ENCODE measurements at places on chromosomes 6 and 20.

DNA sequence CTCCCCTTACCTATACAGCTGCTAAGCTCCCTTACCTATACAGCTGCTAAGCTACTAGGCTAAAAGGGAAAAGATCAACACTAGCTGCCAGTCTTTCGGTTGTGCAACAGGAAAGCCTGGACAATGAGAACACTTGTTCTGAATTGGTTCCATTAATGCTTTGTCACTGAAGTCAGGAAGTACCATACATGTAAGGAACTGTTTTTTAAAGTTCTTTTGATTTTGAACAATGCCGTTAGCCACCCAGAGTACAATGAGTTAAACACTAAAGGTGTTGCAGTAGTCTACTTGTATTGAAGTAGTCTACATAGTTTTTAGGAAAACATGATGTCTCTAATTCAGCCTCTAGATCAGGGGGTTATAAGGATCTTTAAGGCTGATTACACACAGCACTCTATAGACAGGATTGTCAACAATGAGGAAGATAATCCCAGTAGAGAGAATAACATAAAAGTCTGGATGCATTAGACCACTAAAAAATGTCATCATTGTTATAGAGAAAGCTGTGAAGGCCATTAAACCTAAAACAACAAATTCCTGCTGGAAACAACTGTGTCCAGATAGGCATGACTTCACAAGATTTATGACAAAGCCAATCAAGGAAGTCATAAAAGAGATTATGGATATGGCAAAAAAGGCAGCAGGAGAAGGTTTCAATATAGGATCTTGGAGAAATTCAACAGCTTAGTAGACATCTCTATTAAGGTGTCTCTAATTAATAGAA is 306.3 kb downstream of the PHF3 start:
- no peak for DNase-seq

DNA sequence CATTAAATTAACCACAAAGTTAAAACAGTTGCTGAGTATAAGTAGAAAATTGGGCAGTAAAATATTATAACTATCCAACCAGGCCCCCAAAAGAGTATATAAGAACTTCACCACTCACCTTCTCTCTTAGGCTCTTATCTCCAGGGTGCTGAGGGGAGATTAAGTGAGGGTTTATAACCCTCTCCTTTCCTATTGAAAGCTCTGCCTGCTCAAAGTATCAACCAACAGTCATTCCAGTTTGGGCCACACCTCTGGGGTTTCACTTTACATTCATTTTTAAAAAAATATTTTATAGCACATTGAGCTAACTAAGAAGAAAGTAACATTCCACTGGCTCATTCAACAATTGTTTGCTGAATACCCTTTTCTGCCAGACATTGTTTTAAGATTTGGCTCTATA is 22.1 kb downstream of the GSTA4 start:
- no peak for DNase-seq

DNA sequence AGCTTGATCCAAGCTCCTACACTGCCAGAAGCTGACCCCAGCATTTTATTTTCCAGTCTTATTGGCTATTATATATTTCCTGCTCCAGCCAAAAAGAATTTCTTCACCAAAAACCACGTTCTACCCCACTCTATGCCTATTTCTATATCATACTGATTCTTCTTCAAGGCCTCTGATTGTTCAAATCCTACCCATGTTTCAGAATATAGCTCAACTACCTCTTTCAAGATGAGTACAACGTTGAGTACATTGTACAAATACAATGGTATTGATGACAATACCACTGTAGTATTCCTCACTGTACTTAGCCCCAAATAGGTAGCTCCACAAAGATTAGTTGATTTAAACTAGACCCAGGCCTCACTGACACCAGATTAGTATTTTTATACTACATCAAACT is 31.0 kb downstream of the ASCC3 start:
- DNase-seq = no peak

- DNase-seq = no peak
Observed at GRCh38 chr6:6912817-6913744, 194.7 kb upstream of the RREB1 start.

DNA sequence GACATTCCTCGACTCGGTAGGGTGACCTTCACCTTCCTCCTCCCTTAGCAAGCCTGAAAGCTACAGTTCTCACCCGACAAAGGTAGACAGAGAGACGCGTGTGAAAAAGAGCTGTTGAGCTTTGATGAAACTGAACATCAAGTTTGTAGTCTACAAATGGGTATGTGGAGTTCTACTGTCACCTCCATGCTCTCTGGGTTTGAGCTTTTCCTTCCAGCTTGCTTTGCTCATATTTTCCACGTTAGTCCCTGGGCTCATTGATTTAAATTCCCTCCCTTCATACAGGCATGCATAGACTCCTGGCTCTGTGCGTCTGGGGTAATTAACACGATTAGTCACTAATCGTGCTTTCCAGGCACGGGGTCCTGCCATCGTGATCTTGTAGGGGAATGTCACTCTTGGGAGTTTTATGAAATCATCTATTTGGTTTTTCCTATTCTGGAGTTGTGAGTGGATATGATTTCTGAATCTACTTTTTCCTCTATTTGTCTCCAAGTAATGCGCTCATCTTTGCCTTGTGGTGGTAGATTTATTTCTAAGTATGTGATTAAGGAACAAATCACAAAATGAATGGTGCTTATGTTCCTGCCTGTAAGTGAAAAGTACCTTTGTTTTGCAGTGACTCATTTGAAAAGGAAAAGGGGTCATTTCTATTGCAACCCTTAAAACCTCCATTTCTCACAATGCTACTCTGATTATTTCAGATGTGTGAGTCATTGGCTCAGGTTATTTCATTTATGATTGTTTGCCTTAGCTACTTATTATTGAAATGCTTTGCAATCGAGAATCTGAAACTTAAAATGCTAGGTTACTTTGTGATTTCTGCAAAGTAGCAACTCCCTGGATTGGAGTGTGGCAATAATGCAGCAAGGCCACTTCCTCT is 154.6 kb downstream of the ZDHHC14 start:
- DNase-seq = no peak

GRCh38 chr6:138856654-138857053 is 60.8 kb downstream of the ECT2L start:
- DNase-seq = no peak

DNA sequence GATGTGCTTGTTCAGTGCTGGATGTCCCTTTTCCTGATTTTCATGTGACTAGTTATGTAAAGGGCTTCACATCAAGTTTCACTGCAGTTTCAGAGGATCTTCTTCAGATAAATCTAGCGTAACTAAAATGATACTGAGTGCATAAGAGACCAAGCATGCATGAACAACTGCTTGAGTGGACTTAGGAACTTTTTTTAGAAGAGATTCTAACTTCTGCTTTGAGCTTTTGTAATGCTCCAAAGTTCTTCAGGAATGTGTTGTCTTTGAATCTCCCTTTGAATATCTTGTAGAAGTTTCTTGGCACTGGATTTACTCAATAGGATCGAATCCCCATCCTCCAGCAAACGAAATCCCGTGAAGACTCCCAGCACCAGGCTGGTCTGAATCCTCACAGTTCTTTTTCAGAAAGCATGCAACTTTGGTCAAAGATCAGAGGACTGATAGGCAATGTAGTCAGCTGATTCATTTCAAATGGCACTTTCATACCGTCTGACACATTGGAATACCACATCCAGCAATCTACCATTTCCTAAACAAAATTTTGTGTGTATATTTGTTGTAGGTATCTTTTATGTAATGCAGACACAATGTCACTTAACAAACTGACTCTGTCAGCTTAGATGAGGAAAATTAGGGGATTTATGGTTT is 33.2 kb downstream of the ENPP1 start:
- no peak for DNase-seq

- no peak for DNase-seq
Observed at GRCh38 chr6:169653691-169654090, 48.1 kb downstream of the WDR27 start.

DNA sequence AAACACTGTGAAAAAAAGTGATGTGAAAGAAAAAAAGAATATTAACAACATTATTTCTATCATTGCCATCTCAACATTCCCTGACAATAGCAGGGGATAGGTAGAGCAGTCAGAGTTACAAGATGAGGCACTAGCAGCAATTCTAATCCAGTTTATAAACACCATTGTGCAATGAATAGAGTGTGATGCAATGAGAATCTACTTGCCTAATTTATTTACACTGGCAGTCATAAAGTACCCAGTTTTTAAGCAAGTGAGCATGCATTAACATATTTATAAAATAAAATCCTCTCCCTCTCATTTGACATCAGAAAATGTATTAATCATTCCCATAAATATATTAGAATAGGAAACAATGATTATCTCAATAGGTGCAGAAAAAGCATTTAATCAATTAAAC is 2.5 kb upstream of the MANEA start:
- DNase-seq = no peak

DNA sequence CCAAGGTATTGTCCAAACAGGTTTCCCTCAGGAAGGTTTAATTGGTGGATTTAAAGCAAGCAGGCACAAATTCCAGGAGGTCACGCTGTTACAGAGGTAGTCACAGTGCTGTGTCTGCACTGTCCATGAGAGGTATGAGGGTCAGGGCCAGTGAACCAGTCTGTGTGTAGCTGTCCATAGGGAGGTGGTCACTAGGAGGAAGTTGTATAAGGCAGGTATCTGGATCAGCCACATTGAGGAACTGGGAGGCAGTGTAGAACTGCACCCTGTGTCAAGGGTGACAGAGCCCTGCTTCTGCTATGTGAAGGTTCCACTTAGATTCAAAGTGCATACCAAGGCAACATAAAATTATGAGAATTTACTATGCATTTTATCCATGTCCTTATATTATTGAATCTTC is 73.3 kb downstream of the MAP3K4 start:
- DNase-seq = no peak

- no peak for DNase-seq
Observed at GRCh38 chr6:133855991-133856370, 32.9 kb upstream of the TCF21 start.

DNA sequence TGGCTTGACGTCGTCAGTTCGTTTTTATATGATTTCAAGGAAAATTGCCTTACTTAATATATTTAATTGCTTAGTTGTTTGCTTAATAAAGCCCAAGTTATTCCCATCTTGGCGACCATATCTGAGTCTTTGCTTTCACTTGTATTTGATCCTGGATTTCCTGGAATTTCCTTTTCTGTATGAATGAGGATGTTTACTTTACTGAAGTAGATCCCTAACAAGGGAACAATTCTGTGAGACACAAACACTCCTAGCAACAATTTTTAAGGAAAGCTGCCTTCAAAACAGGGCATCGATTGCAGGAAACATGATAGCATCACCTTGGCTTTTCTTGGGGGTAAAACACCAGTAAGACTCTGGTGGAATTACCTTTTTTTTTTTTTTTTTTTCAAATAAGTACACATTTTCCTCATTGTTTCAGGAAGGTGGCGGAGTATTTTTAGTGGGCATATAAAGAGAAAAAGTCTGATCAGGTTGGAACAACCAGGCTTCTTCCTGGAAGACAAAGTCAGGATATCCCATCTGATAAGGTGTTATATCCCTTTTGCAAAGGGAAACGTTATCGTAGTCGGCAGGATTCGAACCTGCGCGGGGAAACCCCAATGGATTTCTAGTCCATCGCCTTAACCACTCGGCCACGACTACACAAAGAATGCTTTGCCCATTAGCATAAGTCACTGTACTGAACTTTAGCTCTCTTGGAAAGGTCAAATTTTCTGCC is 68.5 kb upstream of the ZNF184 start:
- peak; percentile 14 for DNase-seq

- DNase-seq = no peak
Observed at GRCh38 chr20:1061484-1062221, 56.7 kb upstream of the PSMF1 start.

- DNase-seq = no peak
Observed at GRCh38 chr20:56788041-56788670, 159.1 kb downstream of the TFAP2C start.

- no peak for DNase-seq
Observed at GRCh38 chr20:4764805-4765204, 43.1 kb downstream of the PRND start.

- DNase-seq = no peak
Observed at GRCh38 chr6:21996425-21997118, 300.3 kb downstream of the PRL start.

DNA sequence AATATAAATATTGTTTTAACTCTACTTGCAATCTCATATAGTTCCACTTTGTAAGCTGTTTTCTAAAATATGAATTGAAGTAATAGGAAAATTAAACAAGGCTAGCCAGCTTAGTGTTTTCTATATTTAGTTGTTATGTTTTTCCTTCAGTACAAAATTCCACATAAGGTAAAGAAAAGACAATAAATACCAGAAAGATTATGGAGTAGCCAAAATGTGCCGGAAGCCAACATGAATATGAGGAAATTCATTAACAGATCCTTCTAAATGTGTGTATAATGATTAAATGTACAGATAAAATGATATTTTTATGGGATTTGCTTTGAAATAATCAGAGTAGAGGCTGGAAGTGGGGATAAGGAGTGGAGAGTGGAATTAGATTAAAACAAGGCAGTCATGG is 52.5 kb upstream of the COL21A1 start:
- no peak for DNase-seq

DNA sequence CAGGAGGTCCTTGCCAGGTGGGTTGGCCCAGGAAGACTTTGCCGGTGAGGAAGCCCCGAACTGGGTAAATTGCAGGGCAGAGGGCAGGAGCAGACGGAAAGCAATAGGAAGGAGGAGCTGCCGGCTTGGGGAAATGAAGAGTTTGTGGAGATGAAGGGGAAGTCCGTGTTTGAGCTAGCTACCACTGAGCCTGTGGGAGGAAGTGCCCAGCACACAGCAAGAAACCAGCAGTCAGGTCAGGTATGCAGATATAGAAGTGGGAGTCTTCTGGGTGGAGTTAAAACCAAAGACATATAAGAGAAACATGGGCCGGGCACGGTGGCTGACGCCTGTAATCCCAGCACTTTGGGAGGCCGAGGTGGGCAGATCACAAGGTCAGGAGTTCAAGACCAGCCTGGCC is 34.7 kb downstream of the CD24 start:
- DNase-seq = no peak

- DNase-seq = peak; percentile 49
Observed at GRCh38 chr20:17859616-17860232, 108.9 kb downstream of the SNX5 start.

DNA sequence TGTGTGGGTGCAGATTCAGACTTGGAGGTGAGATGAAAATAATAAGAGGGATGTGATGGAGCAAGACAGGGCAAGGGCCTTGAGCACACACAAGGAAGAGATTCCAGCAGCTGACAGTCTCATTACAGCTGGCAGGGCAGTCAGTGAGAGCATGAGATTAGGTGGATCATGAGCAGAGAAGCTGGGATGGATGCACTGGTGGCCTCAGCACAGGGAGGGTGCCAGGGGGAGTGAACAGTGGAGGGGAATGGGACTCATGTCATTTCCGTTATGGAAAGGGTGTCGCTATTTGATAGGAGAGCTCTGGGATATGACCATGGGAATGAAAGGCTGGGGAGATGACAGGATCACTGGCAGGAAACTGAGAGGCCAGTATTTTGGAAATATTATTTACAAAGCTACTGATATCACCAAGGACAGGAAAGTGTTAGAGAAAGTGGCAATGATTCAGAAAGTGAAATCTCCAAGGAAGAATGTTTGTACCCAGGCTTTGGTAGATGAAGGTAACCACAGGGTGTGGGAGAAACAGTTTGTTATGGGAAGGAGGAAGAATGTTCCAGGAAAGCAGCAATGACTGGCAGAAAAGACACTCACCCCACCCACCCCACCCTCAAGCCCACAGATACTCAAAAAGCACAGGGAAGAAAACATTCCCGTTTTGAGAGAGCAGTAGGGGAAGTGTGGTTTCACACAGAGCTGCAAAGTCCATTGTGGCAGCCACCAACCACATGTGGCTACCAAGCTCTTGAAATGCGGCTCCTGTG is 214.7 kb upstream of the PROKR2 start:
- no peak for DNase-seq

- DNase-seq = no peak
Observed at GRCh38 chr6:43231053-43231452, 1.8 kb upstream of the DNPH1 start.

GRCh38 chr20:1403624-1404023 is 10.8 kb upstream of the FKBP1A start:
- DNase-seq = no peak
